ENCODE measurements at places on chromosomes 3 and 15. TPM values are rescaled to one million over a fixed set of nuclear protein-coding genes. Genes with fewer than 3 reads are reported as not detected.

DNA sequence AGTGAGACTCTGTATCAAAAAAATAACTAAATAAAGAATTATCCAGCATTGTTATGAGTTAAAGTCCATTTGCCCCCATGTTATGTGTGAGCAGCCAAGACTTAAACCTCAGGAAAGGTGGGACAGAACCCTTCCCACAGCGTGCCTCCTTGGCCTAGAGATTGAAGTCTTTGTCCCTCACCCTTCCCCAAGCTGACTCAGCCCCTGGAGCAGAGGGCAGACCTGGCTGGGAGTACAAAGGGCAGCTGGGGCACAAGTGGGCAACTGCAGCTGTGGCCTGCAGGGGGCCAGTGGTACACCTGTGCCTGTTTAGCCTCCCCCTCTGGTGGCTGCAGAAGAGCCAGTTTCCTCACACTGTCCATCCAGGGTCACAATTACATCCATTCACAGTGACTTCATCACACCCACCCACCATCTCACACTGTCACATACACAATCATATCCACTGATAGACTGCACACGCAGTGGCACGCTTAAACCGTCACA is 940 bp upstream of the ACY1 start:
- DNase-seq = peak; percentile 53

DNA sequence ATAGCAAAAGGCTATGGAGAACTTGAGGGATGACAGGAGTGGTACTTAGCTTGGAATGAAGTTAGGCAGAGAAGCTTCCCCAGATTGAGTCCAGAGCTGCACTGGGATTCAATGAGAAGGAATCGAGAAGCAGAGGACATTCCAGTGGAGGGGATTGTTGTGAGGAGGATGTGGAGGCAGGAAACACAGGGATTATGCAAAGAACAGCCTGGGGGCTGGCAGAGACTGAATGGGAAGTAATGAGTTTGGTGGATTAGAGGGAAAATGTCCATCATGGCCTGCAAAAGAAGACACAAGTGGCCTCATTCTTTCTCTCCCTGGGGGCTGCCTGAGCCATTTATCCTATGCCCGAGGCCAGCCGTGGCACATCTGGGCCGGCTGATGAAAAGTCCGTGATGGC is 20.5 kb upstream of the SCN10A start:
- DNase-seq = no peak

- no peak for DNase-seq
Observed at GRCh38 chr3:78830470-78830869, 937.3 kb downstream of the ROBO1 start.

DNA sequence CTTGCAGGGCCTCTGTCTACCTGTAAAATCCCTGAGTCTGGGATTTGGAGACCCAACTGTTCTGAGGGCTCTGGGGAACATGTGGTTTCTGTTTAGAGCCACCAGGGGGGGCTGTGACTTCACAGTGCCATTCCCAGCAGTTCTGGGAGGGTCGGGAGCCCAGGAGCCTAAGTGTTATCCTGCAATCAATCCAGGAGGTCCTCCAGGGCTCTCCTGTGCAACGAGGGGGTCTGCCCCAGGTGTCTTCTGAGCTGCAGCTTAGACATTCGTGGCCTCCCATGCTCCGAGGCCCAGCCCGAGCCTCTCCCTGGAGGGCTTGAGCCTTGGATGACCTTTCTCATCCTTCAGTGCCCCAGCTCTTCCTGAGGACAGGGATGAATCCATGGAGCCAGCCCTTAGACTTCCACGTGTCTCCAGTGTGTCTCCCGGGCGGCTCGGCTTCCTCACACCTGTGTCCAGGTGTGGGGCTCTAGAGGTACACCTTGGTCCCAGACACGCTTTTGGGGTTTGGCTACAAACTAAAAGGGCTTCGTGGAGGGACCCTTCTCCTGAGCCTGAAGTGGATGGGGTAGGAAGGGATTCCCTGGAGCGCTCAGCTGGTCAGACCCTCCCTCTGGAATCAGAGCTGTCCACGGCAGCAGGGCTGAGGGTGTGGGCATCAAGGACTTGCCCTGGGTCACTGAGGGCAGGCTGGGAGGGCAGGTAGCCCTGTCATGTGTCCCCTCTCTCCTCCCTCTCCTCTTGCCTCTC is 20.3 kb upstream of the ABTB1 start:
- no peak for DNase-seq

- no peak for DNase-seq
Observed at GRCh38 chr3:107958146-107958545, 132.7 kb downstream of the CD47 start.

DNA sequence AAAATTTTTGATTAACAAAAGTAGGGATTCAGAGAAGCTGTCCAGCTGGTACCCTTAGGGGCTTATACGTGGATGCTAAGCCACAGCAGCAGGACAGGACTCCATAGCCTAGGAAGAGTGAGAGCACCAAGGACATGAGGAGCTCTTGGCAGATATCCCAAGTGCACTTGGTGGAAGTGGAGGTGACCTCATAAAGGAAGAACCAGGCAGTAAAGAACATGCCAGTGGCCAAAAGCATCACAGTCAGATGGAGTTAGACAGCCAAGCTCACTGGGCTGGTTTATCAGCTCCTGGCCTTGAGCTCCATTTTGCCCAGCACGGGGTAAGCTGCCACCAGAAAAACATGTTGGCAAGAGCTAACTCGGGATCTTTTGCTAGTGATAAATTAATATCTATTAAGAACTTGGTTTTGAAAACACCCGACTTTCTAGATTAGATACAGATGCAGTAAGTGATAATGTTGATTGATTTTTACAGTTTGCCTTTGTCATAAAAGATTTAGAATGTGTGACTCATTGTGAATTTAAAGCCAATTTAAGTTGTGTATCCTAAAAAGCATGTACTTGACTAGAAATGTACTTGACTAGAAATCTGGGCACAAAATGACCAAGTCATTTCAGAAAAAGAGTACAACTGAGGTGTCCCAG is 108.0 kb downstream of the CMSS1 start:
- no peak for DNase-seq

DNA sequence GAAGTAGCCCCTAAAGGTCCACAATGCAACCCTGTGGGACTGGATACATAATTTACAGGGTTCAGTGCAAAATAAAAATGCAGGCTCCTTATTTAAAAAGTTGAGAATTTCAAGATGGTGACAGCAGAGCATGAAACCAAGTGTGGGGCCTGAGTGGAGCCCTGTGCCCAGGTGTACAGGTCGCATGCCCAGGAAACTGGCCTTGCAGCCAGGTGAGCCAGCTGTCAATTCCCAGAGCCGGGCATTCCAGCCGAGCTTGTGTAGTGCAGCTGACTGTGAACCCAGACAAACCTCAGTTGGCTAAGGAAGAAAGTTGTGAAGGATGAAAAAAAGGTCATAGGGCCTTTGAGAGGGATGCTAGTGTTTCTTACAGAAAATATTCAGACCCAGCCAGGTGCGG is 27.6 kb downstream of the POPDC2 start:
- no peak for DNase-seq

RAD54L2 gene
- 23.1 TPM for total RNA-seq

RASGRF1 gene
- total RNA-seq = not detected

- DNase-seq = peak; percentile 15
Observed at GRCh38 chr3:160754371-160754854, 1.6 kb upstream of the PPM1L start.

DNA sequence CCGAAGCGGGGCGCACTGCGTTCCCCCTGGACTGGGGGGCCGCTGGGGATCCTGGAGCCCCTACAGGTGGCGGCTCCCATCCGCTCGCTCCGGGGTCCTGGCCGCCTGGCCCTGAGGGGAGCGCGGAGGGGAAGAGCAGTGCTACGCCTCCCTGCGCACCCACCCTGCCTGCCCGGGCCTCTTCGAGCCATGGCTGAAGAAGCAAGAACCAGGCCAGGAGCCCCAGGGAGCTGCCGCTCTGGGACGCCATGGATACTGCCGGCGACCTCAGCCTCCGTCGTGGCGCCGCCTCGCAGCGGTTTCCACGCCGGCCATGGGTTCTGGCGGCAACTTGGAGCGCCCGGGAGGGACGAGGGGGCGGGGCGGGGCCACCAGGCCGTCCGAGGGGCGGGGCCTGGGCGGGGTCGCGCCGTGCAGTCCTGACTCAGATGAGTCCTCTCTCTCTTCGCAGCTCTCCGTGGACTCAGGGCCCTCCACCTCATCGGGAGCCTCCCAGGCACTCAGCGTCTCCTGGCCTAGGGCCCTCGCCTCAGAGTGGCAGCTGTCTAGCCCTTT is 50.9 kb downstream of the MYL3 start:
- peak; percentile 81 for DNase-seq

DNA sequence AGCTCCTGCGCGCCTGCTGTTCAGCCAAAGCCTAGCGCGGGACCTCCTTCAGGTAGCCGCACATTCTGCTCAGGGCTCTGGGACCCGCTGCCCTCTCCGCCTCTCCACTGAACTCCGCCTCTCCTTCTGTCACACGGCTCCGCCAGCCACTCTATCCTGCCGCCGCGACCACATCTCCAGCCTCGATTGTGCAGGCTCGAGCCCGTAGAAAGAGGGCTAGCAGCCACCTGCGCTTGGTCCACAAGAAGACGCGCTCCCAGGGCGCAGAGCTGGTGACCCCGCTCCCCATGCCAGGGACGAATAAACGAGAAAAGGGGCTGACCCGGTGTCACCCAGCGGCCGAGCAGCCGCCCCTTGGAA is 1.1 kb upstream of the VIPR1 start:
- DNase-seq = no peak

- no peak for DNase-seq
Observed at GRCh38 chr3:178436773-178437172, 99.5 kb upstream of the KCNMB2 start.

DNA sequence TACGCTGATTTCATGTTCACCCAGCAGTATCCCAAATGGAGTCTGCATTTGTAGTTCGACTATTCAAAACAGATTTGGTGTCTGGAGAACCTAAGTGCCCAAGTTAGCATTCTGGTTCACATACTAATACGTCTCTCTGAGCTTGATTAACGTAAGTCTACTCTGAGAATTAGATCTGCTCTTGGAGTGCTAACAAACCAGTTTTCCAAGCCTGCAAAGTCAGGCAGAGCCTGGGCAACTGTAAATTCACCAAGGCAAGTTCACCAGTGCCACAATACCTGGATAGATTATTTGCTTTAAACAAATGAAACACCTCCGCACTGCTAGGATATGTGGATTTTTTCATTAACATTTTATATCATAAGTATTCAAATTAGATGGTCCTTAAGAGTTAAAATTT is 912.6 kb downstream of the ROBO1 start:
- no peak for DNase-seq

GRCh38 chr3:195110647-195111318 is 160.2 kb downstream of the XXYLT1 start:
- no peak for DNase-seq

CASR gene
- total RNA-seq = not detected

DNA sequence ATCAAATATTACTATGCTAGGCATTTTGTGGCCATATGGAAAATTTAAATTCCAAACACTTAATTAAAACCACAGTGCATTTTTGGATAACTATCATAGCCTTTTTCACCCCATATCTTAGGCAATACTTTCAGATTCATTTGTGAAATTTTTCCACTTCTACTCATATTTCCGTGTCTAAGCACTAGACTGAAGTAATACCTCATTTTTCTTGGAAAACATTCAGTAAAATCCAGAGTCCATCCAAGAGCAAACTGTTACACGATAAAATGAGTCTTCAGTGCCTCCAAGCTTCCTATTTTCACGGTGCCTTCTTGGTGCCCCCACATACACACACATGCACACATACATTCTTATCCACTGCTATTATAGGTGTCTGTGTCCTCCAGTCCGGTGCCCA is 845.9 kb downstream of the TBL1XR1 start:
- DNase-seq = no peak

- DNase-seq = no peak
Observed at GRCh38 chr3:117439812-117440211, 730.2 kb downstream of the TUSC7 start.

DNA sequence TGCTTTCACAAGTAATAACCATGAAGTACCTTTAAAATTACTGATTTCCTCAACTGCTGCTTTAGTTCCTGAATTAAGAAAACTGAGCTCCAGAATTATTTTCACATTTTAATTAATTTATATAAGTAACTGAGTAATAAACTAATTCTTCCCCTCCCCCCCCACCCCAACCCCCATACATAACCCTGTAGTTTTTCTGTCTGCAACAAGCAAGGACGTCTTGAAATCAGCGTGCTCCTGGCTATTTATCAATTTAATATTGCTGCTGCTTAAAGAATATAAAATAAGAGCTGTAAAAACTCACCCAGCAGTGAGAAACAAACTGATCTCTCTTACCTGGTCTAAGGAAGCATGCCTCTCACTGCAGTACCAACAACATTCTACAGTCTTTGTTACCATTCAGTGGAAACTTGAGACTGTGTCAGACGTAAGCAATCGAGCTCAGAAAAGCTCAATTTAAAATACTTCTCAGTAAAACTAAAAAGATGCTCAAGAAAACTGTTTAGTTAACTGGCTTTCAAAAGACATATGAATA is 121.0 kb downstream of the TFDP2 start:
- DNase-seq = peak; percentile 62

- DNase-seq = no peak
Observed at GRCh38 chr3:184952671-184953070, 140.7 kb downstream of the VPS8 start.

SCN5A gene
- 0.31 TPM for total RNA-seq

GRCh38 chr15:92009162-92009561 is 155.7 kb downstream of the SLCO3A1 start:
- peak; percentile 7 for DNase-seq

GOLGA8J gene
- not detected for total RNA-seq

GRCh38 chr3:14042680-14043079 is 82.0 kb downstream of the CHCHD4 start:
- DNase-seq = no peak

FRG2C gene
- total RNA-seq = not detected

HYPK gene
- total RNA-seq = 21.1 TPM

DNA sequence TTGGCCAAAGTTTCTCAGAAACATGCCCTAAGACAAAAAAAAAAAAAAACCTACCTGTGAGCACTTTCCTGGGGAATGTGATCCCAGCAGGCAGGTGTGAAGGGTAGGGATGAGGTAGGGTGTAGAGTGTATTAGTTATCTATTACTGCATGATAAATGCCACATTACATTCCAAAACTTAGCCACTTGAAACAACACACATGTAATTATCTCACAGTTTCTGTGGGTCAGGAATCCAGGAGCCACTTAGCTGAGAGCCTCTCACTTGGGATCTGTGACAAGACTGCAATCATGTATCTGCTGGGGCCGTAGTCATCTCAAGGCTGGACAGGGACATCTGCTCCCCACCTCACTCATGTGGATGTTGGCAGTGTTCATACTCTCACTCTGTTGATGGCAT is 18.9 kb upstream of the FBN1 start:
- no peak for DNase-seq

GRCh38 chr15:91302588-91303439 is 202.8 kb downstream of the SV2B start:
- peak; percentile 29 for DNase-seq

GRCh38 chr3:140724856-140725812 is 47.3 kb downstream of the TRIM42 start:
- DNase-seq = no peak

DNA sequence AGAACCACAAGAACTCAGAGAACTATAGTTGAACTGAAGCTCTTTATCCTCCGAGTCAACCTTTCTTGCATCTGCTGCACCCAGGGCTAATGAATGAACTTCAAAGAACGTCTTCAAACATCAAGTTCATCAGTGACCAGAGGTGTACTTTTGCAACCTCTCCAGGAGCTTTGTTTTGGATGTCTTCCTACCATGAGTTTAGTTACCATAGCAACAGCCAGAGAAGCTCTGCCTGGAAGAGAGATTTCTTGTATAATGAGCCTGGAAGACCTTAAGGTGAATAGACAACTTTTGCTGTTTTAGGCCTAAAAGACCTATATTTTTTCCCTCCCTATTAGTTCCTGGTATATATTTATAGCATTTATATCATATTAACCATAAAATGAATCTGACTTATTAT is 9.1 kb downstream of the ACTC1 start:
- DNase-seq = no peak
